Lung (tissue), 17 donors: ENCODE measurements at places on chromosomes 2 and 18.
A peak's percentile ranks its signal among the peaks of the same experiment; 100 is the strongest.

DNA sequence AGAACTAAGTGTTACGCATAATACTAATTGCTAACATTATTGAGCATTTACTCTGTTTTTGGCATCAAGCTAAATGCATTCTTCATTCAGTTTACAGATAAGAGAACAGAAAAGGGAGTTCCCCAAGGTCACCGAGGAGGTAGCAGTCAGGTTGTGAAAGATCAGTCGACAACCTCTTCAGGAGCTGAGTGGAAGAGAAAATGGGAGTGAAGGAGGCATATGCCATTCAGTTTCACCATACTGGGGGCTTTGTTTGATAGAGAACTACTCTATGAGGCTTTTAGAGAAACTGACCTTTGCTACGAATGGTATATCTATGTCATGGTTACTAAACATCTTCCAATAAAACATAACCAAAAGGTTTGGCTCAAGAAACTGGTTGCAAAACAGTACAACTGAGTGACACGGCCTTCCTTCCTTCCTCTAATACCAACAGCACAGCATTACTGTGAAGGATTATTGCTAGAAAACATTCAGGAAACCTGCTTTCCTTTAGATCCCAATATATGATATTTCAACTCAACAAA, 112.1 kb downstream of the RBMS1 start:
- DNase-seq = no peak

DNA sequence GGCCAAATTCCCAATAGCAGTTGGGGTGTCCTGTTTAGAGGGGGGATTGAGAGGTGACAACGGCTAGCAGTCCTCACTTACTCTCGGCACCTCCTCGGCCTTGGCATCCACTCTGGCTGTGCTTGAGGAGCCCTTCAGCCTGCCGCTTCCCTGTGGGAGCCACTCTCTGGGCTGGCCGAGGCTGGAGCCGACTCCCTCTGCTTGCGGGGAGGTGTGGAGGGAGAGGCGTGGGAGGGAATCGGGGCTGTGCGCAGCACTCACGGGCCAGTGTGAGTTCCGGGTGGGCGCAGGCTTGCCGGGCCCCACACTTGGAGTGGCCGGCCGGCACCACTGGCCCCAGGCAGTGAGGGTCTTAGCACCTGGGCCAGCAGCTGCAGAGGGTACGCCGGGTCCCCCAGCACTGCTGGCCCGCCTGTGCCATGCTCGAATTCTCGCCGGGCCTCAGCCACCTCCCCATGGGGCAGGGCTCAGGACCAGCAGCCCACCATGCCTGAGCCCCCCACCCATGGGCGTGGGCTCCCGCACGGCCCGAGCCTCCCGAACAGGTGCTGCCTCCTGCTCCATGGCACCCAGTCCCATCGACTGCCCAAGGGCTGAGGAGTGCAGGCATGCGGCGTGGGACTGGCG, 705.9 kb upstream of the ZNF804A start:
- no peak for DNase-seq

- DNase-seq = no peak
Measured at GRCh38 chr2:30293303-30293921, 62.1 kb downstream of the LBH start.

DNA sequence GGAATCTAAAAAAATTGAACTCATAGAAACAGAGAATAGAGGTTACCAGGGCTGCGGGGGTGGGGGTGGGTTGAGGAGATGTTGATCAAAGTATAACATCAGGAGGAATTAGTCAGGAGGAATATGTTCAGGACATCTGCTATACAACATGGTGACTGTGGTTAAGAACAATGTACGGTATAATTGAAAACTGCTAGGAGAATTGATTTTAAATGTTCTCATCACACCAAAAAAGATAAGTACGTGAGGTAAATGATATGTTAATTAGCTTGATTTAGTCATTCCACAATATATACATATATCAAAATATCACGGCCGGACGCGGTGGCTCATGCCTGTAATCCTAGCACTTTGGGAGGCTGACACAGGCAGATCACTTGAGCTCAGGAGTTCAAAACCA, 140.2 kb downstream of the MTCL1 start:
- DNase-seq = no peak

GRCh38 chr2:218671654-218672566, at the start of the genes RNF25 and STK36:
Gene RNF25, minus strand, starts transcription at chr2:218672002. Its CDS starts 32 bp downstream, at chr2:218671970.
Gene STK36, plus strand, starts transcription at chr2:218672086. Its CDS starts 744 bp downstream, at chr2:218672830.
- DNase-seq = peak; percentile 94

DNA sequence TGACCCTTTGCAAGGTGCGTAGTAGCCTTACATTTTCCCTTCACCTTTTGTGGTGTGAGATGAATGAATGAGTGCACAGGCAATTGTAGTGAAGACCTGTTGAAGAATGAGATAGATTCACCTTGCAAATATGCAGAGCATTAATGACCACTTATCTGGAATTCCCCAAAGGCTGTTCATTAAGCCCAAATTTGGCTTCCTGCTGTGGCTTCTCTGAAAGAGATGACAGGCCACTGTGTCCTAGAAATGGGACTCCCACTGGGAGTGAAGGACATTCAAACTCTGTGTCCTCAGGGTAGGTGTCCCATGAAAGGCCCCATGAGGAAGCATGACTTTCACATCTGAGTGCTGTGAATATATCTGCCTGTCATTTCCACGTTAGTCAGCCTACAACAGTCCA, 1821.8 kb upstream of the PIK3C3 start:
- DNase-seq = no peak

DNA sequence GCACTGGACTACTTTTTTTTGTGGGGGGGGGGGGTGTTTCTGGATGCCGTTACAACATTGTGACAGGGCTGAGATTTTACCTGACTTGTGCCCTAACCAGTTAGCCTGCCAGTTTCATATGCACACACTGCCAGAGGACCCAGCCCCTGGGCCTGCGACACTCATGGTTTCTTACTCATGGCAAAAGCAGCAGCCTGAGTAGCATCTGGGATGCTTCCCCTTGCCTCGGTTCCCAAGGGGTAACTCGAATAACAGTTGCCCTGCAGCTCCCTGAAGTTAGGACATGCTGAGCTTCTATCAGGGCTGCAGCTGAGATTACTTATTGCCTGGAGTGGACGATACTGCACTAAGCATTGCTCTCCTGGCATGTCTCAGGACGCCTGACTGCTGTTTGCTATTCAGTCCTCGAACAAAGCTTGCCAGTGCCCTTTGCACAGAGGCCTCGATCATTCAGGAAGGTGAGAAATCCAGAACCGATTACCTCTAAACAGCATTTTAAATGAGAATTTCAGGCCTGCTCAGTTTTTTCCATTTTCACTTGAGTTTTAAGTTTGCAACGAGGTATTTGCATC, 47.9 kb downstream of the TRPM8 start:
- no peak for DNase-seq

DNA sequence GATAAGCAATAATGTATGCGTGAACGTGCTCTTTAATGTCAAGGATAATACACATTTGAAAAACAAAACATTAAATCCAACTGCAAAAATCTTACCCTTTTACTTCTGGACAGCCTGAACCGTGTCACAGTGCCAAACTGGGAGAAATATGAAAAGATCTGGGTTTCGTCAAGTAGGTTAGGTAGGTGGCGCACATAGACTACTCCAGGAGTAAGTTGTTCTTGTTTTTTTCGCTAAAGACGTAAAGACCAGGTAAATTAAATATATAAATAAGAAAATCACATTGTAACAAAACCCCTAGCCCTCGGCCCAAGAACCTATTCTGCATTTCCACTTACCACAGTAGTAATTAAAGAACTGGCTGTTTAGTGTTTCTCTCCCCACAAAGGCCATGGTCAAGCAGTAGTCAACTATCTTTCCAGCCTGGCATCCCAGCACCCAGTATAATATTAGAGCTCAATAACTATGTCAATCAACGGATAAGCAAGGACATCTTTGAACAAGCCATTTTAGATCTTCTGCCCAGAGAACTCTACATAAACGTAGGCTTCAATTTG, 1.1 kb downstream of the NIFK start:
- DNase-seq = no peak

- DNase-seq = no peak
Measured at GRCh38 chr2:100125626-100126025, 16.8 kb downstream of the AFF3 start.

DNA sequence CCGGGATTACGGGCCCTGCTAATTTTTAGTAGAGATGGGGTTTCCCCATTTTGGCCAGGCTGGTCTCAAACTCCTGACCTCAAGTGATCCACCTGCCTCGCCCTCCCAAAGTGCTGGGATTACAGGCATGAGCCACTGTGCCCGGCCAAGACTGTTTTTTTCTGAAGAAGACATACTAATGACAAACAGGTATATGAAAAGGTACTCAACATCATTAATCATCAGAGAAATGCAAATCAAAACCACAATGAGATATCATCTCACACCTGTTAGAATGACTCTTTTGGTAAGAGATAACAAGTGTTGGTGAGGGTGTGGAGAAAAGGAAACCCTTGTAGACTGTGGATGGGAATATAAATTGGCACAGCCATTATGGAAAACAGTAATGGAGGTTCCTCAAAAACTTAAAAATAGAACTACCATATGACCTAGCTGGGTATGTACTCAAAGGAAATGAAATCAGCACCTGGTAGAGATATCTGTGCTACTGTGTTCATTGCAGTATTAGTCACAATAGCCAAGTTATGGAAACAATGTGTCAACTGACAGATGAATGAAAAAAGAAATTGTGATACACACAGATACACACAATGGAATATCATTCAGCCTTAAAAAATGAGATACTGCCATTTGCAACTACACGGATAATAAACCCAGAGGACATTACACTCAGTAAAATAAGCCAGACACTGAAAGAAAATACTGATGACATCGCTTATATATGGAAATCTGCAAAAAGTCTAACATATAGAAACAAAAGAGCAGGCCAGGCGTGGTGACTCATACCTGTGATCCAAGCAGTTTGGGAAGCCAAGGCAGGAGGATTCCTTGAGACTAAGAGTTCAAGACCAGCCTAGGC, 20.8 kb downstream of the SOS1 start:
- no peak for DNase-seq

DNA sequence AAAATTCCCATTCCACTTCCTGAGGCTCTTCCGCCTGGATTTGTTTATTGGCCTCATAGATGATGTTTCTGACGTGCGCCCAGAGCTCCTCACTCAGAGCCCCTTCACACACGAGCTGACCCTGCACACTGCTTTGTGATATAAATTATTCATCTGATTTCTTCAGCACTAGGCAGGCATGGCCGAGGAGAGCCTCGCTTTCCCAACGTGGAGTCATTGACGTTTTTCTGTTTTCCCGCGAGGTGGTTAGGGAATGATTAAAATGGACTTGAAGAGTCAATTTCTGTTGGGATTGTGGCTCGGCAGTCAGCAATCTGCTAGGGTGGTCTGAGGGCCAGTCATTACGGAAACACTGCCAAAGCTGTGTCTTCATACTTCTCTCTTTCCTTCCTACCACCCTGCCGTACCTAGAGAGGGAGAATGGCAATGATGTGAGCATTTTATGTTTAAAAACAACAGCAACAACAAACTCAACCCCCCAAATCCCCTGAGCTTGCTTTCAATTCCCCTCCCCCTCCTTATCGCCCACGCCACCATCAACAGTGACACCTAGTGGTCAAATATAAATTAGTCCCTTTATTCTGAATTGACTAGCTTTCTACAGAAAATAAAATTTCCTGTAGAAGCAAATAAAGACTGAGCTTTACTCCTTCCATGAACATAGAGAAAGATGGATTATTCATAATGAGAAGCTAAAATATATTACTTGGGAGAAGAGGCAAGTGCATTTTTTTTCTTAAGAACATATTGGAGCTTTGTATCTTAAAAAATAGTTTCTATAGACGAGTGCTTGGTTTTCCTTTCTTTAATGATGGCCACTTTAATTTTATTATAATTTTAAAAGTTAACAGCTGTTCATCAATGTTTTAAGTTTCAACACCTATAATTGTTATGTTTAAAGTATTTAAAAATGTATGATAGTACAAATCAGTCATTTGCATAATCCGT, 285.1 kb downstream of the MTX2 start:
- DNase-seq = peak; percentile 91

GRCh38 chr2:83240611-83241010, 1218.5 kb downstream of the SUCLG1 start:
- DNase-seq = no peak

GRCh38 chr2:44758591-44758990, 182.9 kb upstream of the SIX3 start:
- DNase-seq = no peak

DNA sequence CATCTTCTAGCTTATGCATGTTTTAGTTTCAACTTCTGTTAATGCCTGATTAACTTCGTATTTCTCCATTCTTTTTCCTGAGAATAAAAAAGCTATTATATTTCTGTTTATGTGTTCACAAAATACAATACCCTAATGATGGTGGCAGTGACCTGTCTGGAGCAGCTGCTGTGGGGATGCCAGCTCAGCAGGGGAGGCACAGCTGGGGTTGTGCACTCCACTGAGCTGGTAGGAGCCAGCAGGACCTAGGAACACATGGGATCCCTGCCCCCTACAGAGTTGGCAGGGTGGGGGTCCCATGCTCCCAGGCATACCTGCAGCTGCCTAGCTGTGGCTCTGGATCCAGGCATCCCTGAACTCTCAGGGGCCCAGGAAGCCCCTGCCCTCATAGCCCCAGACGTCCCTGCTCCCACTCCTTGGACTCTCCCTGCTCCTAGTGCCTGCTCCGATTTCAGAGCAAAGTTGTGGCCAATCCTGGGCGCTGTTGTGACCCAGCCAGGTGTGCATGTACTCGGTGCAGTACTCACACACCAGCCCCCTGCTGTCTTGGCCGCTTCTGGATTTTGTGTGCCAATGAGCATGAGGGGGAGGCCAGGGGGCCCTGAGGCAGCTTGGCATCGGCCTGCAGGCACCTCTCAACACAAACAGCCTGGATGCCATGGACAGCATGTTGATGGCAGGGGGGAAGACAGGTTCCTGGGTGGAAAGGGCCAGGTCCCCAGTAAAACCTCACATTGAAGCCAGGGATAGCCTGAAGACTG, 546.0 kb downstream of the ZNF804A start:
- no peak for DNase-seq

DNA sequence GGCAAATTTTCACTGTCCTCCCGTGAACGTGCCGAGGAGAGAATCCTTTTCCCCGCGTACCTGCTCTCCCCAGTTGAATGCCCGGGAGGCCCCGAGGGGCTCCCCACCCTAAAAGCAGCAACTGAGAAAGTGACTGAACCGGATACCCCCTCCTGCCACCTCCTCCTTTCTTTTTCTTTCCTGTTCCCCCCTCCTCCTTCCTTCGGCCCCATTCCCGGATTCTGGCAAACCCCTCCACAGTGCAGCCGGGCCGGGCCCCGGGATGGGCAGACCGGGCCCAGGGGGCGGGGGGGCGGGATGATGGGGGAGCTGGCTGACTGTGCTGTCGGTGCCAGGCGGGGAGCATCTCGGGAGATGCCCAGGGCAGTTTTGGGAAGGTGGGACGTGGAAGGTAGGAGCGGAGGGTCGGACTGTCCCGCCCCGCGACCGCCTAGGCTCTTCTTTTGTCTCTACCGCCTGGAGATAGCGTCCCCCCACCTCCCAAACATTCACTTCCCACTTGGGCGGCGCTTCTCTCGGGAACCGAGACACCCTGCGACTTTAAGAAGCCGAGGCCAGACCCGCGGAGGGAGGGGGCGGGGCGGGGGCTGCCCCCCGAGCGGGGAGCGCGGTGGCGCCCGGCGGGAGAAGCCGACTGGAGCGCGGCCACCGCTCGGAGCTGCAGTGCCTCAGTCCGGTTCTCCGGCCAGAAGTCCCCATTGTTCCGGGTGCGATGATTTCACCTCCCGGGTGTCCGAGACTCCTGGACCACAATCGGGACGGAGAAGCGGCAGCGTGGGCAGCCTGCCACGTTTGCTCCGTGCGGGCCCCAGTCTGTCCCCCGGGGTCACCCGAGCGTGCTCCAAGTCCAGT, 8.2 kb downstream of the DLX2 start:
- DNase-seq = no peak
